Hindlimb muscle (tissue), 1 donor: ENCODE measurements at places on chromosomes 3 and 15. TPM values are rescaled to one million over a fixed set of nuclear protein-coding genes. Genes with fewer than 3 reads are reported as not detected.

NEO1 gene
- polyA plus RNA-seq, result 40.2 TPM

STRIT1 gene
- polyA plus RNA-seq, result 24.2 TPM

FBN1 gene
- 180 TPM for polyA plus RNA-seq

DNA sequence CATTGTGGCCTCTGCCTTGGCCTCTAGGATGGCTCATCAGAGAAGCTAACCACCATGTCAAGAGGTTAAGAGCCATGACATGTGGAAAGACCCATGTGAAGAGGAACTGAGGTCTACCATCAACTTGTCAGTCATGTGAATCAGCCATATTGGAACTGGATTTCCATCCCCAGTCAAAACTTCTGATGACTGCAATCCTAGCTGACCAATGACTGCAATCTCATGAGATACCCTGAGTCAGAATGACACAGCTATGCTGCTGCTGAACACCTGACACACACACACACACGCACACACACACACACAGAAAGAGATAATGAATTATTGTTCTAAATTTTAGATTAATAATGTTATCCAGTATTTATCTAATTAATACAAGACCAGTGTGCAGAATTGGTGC is 337.5 kb upstream of the LMCD1 start:
- DNase-seq, result no peak

GRCh38 chr3:30988769-30989168 is 94.3 kb upstream of the GADL1 start:
- DNase-seq, result no peak
